CD14-positive monocyte (primary cell): ENCODE measurements at places on chromosomes 3 and 15. TPM values are rescaled to one million over a fixed set of nuclear protein-coding genes. Genes with fewer than 3 reads are reported as not detected.

VEPH1 gene
- polyA plus RNA-seq: not detected in 2 replicates

ILDR1 gene
- 0.28 TPM for polyA plus RNA-seq

GAP43 gene
- polyA plus RNA-seq: not detected in 2 replicates

TMEM207 gene
- not detected in 2 replicates for polyA plus RNA-seq

- no peak for DNase-seq
These were observed 25.8 kb downstream of the GLB1 start for GRCh38 chr3:33071181-33071580.

- peak; percentile 45 for DNase-seq
These were observed at the start of gene LAMB2 for GRCh38 chr3:49132437-49133225. Gene LAMB2, minus strand, starts transcription at chr3:49133050. Its CDS starts 183 bp downstream, at chr3:49132867.

- DNase-seq: no peak
These were observed 49.5 kb downstream of the HMG20A start for GRCh38 chr15:77470235-77470634.

- DNase-seq: no peak
These were observed 40.1 kb upstream of the DCLK3 start for GRCh38 chr3:36804295-36805055.

GRCh38 chr15:78614021-78614420 lies 6.8 kb downstream of the CHRNA3 start:
- DNase-seq: no peak
